ENCODE measurements at places on chromosomes 2 and 18.

DNA sequence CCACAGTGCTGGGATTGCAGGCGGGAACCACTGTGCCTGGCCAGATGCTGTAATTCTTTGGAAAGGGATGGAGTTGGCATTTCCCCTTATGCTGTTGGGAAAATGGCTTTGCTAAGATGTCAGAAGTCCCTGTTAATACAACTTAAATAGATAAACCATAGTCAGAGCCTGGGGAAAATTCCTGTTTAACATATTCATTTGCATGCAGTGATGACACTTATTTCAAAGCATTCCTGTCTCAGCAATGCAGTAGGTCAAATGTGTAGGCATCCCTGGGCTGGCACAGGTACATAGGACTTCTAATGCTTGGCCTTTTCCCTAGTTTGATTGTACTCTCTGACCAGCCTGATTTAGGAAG, 38.6 kb downstream of the RAMP1 start:
- DNase-seq = no peak

DNA sequence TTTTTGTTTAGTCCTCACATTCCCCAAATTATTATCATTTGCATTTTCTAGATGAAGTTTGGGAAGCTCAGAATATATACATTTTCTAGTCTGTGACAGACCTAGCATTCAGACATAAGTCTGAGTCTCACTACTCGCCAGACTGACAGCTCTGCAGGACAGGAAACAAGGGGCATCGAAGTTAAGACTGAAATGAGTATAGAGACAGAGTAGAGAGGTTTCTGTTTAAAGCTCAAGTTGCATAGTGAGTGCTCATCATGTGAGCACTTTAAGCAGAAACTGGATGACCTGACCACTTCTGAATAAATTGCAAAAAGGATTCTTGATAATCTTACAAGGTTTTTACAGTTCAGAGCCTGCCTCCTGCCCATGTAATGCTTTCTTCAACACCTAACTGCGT, 1.1 kb downstream of the HADHB start:
- DNase-seq = no peak

DNA sequence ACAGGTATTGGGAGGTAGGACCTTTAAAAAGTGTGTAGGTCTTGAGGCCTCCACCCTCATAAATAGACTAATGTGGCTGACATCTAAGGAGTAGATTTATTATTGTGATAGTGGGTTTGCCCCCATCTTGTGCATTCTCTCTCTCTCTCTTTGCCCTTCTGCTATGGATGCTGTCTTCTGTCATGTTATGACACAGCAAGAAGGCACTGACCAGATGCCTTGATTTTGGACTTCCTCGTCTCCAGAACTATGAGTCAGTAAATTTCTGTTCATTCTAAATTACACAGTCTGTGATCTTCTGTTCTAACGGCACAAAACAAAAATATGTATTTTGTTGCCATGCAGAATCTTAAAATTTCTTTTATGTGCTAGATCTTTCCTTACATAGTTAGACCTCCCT, 66.9 kb downstream of the ATAD2B start:
- no peak for DNase-seq

DNA sequence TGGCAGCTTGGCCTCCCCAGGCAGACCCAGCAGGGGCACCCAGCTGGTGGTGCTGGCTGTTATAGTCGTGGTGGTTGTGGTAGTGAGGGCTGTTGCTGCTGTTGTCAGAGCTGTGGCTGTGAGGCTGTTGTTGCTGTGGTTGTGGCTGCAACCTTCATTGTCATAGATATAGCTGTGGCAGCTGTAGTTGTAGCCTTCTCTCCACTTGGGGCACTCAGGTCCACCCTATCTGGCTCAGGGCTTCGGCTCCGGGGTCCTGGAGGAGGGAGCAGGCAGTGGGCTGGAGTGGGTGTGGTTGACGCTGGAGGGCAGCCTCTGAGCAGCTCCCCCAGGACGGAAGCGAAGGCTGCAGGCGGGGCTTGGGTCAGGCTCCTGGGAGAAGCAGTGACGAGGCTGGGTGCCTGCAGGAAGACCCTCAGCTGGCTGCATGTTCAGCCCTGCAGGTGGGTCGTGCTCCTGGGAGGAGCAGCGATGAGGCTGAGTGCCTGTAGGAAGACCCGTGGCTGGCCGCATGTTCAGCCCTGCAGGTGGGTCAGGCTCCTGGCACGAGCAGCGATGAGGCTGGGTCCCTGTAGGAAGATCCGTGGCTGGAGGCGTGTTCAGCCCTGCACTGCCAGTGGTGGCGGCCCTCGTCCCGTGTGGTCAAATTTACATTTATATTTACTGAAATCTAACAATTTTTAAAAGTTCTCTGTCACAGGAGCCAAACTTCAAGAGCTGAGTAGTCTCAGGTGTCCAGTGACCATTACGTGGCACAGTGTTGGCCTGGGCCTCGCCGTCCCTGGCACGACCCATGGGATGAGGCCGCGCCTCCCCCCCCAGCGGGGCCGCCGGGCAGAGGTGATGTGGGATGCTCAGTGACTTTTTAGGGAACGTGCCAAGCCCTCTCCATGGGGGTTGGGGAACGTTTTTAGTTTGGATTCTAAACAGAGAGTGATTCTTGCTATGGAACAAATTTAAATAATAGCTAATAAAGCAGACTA, 79.2 kb upstream of the PXDN start:
- DNase-seq = no peak

DNA sequence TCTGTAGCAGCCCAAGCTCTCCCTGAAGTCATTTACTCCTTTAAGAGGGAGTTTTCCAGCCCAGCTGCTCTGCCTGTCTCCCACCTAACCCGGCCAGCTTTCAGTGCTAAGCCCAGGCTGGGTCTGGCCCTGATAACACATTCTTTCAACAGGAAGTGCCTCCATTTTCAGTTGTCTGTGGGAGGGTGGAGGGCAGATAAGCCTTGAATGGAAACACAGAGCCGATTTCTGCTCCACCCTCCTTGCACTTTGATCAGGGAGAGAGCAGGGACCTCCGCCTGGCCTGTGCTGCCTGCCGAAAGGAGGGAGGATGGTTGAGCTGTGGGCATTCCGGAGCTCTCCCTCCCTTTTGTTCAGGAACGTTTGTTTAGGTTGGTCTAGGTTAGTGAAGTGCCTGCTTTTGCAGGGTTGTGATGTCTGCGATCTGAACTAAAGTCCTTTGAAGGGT, 24.8 kb downstream of the GATA6 start:
- no peak for DNase-seq

GRCh38 chr2:28674062-28674712, 77.4 kb upstream of the PPP1CB start:
- DNase-seq = no peak

- DNase-seq = no peak
These were observed 9.8 kb downstream of the TRAK2 start for GRCh38 chr2:201441409-201441808.

GRCh38 chr2:16745466-16745865, 79.8 kb upstream of the CYRIA start:
- DNase-seq = no peak

DNA sequence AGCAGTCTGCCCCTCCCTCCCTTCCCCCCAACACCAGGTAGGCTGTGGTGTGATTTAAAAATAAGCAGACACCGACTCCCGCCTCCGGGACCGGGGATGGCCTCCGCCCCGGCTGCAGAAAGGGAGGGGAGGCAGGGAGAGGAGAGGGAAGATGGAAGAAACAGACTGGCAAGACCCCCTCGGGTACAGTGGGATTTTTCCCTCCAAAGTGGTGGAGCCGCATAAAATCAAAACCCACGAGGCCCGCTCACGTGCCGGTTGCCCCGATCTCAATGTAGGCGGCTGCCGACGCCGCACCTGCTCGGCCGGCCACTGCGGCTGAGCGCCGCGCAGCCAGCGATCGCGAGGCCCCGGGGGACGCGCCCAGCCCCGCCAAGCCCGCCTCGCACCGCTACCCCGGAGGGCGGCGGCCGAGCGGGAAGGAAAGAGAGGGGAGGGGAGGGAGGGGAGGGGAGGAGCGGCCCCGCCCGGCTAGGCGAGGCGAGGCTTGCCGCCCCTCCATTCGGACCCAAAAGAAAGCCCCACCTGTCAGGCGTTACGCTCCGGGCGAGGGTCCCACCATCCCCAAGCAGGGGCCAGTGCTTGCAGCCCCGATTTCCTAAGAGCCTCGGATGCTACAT, 811 bp downstream of the ADD2 start:
- DNase-seq = peak; percentile 58

GRCh38 chr2:207151048-207151447, 14.7 kb downstream of the KLF7 start:
- no peak for DNase-seq

DNA sequence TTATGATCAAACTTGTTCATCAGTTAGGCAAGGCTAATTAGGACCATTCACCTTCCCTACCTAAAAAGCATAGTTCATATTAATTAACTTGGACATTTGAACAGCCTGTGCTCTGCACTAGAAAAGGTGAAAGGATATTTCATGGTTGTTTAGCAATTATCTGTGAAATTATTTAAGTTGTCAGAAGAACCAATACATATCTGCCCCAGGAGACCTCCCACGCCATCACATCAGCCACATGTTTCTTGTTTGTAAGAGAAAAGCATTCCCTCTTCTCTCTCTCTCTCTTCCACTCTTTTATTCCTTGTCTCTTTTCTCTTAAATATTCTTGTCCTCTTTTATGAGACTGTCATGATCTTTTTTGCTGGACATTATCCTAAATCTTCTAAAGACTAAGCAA, 282.0 kb upstream of the RND3 start:
- DNase-seq = no peak

- no peak for DNase-seq
These were observed 12.6 kb downstream of the CRACDL start for GRCh38 chr2:98923244-98923940.

- no peak for DNase-seq
These were observed 325.5 kb downstream of the AGPS start for GRCh38 chr2:177717831-177718618.

- DNase-seq = no peak
These were observed 156.7 kb downstream of the EVA1A start for GRCh38 chr2:75403991-75404428.

GRCh38 chr2:10161961-10162441, 39.5 kb downstream of the RRM2 start:
- DNase-seq = peak; percentile 9

- no peak for DNase-seq
These were observed 2.0 kb downstream of the IKZF2 start for GRCh38 chr2:213149294-213149875.

GRCh38 chr2:188280811-188281222, 10.9 kb upstream of the GULP1 start:
- no peak for DNase-seq

- DNase-seq = no peak
These were observed 30.1 kb upstream of the COL6A3 start for GRCh38 chr2:237444071-237444470.

DNA sequence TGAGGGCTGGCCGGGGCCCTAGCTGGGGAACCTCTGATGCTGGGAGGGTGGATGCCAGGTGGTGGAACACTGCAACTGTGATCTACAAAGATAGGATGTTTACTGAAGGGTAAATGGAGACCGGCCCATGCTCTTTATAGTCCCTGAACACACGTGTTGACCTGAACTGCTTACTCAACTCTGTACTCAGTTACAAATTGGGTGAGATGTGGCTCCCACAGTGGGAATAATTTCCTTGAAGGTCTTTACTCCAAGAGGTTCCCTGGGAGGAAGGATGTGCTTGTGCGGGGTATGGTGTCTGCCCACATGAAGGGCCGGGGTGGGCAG, 254.1 kb downstream of the PRKCE start:
- DNase-seq = no peak

DNA sequence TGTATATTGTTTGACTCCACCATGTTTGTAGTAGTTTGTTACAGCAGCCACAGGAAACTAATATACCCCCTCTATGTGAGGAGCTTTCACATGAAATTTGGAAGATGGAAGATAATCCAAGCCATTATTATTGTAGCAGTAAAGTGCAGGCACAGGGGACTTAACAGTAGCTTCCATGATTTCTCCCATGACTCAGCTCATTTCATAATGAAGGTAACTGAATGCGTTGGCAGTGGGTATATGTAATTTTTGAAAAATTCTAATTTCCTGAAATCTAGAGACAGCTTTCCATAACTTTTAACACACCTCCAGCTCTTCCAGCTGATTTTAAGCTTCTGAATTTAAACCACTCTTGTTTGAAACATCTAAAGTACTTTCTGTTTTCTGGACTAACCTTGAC, 181.2 kb downstream of the NR4A2 start:
- DNase-seq = no peak

DNA sequence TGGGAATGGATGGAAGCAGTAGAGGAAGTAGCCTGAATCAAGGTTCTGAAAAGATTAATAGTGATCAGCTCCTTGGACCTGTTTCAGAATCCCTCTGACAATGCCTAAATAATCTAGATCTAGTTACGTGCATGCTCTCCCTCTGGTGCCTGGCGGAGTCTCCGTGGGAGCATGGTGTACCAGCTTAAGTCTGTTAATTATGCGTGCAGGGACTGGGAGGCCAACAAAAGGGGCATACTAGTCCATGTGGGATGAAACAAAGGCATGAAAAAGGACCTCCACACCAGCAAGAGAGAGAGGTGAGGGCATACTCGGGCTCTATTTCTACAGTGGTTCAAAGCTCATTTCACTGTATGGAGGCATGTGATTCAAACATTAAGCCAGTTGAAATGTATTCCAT, 200.3 kb downstream of the DPP4 start:
- no peak for DNase-seq

DNA sequence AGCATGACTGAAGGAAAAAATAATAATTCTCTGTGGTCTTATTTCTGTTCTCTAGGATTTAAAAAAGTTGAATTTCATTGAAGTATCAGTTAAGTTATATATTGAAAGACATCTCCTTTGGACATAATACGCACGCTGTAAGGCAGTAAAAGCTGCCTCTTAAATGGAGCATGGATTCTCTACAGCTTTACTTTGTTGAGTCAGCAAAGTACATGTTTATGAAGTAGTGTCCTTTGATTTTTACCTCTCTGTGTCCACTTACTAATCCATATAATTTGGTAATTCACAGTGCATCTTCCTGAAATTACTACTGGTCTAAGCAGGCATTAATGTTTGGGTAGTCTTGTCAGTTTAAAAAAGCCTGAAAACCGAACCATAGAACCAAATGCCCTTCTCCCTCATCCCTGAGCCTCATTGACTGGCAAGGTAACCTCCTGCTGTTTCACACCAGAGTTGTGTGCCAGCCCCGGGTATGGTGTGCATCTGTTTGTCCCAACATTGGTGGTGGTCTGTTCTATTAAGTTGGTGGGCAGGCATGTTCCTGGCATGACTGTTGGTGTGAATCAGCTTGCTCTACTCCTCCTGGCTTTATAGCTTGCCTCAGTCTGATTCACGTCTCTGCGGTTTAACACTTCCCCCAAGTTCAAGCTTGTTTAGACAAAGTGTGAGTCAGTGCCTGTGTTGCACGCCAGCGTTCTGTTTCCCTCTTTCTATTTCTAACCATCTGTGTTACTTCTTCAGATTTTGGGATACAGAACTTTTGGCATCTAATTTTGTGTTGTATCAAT, 71.0 kb upstream of the ITM2C start:
- DNase-seq = no peak
